T-cell (primary cell): ENCODE measurements at places on chromosomes 12 and 14.

DNA sequence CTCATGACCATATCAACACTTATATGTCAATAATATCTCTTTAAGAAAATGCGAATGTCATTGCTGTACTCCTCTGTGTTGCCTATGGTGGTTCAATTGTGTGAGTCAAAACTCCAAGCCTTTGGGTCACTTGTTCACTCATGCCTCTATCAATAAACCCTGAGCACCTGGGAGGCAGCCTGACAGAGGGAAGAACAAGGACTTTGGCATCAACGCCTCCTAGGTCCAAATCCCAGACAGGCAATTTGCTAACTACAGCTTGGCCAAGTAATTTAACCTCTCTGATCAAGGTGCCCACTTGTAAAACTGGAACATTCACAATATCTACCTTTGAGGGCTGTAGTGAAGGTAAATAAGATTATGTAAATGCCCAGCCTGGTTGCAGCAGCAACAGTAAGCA lies 137.8 kb downstream of the SAMD4A start:
- no peak for DNase-seq

DNA sequence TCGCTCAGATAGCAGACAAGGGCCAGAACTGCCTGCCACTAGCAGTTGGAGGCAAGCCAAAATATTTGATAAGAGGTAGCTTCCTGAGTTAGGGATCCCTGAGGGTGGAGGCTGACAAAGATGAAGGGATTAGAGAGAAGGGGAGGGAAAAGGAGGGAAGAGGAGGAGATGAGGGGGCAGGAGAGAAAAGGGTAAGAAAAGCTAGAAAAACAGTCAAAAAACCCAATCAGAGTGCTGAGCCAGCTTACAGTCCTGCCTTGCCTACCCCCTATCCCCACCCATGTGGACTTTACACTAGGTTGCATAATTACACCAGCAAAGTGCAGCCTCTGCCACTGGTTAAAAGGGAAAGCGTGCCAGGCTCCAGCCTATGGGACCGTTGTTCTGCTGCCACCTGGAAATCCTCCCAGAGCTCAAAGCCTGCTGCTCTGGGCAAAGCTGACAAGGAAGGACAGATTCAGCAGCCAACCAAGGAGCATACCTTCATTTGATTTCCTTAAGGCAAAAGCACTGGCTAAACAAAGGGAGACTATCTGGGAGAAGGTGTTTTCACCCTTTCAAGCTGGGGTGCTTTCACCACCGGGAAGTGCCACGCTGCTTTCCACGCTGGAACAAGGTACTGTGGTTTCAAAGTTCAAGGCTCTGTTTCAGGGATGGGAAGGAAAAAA lies 3.8 kb upstream of the NUMB start:
- no peak for DNase-seq

- no peak for DNase-seq
These were observed at the start of gene SLC5A8 for GRCh38 chr12:101209319-101210302. SLC5A8 (minus strand) TSS chr12:101210238; CDS start chr12:101209848, 390 bp downstream.

DNA sequence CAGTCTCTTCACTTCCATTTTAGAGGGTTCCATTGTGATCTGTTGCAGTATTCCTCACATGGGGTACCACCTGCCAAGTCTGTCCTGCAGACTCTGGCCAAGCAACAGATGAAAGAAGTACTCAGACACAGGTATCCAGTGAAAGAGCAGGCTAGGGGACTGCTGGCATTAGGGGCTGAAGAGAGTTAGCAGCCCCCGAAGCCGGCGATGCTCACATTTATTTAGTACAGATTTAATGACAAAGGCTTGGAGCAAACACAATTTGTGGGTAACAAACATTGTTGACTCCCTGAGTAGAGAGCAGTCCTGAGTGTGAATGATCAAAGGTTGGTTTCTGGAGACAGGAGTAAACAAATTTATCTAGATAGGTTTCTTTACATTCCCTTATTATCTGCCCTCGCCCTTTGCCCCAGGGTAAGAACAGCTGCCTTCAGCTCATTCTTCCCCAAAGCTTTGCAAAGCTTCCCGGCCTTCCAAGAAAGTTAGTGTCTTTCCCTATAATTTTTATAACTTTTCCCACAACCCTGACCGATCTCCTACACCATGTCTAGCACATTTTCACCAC lies 144.8 kb downstream of the TMEM117 start:
- no peak for DNase-seq

DNA sequence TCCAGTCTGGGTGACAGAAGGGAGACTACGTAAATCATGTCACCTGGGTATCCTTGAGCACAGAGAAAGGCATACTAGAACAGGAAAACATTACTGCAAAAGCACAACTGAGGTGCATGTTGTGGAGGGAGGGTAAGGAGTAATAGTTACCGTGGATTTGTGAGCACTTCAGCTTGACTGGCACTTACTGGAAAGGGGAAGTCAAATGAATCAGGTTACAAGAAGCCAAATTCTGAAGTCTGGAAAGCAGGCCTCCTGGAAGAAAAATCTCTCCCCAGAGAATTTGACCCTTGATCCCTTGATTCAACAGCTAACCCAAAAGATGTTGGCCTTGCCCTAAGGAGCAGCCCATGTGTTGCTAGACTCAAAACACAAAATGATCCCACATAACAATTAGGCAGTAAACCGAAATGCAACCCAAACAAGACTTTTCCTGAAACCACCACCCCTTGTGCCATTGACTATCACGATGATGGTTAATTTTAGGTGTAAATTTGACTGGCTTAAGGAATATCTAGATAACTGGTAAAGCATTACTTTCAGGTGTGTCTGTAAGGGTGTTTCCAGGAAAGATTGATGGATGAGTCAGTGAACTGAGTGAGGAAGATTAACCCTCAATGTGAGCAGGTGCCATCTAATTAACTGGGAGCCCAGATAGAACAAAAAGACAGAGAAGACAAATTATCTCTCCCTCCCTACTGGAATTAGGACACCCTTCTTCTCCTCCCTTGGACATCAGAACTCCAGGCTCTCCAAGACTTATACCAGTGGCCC lies 108.8 kb downstream of the SLC25A21 start:
- no peak for DNase-seq

DNA sequence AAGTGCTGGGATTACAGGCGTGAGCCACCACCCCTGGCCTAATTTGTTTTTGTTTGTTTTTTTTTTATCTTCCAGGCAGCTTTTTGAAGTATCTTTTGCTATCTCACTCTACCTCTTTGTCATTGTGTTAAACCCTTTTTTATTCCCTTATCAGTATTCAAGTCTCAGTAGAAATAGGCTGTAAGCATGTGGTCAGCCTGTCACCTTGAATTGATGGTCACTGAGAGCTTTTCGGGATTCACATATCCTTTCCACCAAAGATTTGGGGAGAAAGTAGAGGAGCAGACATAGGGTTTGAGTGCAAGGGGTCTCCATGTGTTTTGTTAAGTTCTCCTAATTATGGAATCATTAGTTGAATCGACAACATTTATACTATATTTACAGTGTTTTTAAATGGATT lies 36.4 kb downstream of the TMPO start:
- no peak for DNase-seq

- no peak for DNase-seq
These were observed 164 bp downstream of the KIF21A start for GRCh38 chr12:39442831-39443080.

DNA sequence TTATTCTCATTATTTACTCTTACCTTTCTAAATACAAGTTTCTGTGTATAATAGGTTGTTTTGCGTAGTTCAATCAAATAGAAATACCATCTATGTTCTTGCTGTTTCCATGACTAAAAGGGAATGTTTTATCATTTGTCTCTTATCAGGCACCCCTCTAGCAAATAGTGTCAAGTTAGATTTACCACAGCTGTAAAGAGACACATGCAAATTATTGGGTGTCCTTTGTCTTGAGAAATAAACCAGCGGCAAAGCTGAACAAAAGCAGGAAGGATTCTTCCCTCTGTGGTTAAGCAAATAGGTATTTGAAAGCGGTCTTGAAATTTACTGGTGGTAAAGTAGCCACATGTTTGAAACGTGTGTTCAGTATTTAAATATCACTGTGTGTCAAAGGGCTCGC lies 405.9 kb downstream of the TMTC2 start:
- DNase-seq = no peak

DNA sequence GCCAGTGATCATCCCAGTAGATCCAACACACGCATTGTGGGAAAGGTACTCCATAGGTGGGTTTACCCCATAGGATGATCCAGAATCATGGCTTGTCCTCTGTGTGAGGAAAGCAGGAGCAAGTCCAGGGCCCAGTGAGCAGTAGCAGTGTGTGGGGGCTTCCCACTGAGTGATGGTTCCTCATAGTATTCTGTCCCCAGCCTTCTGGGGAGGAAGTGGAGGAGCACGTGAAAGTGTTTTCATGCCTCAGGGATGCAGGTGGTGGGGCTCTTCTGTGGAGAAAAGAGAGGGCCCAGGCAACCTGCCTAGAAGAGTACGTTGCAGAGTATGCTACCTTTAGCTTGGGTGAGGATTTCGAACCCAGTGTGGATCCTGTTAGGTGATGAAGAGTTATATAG lies 56.5 kb downstream of the SUSD6 start:
- no peak for DNase-seq

- DNase-seq = no peak
These were observed 51.0 kb downstream of the PPM1A start for GRCh38 chr14:60300019-60300418.

DNA sequence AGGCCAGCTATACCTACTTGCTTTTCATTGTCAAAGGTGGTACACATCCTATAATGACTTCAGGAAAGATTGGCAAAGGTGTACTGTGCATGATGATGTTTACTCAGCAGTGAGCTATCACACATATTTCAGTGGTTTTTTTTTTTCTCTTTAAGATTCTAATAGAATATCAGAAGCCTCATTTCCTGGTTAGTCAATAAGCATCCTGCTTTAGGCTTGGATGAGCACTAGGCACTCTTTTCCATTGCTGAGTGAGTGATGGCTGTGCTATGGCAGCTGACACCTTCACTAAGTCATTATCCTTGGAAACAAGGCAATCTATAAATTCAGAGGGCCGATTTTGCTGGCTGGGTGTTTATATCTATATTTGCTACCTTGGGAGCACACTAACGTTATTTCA lies 161.1 kb upstream of the RASSF8 start:
- no peak for DNase-seq

DNA sequence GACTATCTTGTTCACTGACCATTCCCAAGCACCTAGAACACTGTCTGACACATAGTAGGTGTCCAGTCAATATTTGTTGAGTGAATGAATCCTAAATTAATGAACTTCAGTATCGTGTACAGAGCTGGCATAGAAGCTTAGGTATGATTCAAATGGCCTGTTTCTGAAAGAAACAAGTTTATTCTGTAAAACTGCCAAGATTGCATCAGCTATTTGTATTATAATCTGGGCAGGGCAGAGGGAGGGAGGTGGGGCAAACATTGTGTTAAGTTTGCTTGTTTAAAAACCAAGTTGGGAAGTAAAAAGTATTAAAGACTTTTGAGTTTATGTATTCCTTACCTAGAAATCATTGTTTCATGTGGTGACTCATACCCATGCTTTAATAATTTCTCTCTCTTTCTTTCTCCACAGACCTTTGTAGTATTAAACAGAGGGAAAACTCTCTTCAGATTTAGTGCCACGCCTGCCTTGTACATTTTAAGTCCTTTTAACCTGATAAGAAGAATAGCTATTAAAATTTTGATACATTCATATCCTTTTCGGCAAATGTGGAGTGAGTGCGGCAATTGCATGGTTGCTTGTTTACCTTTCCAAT lies 92.8 kb downstream of the SCN8A start:
- DNase-seq = no peak

DNA sequence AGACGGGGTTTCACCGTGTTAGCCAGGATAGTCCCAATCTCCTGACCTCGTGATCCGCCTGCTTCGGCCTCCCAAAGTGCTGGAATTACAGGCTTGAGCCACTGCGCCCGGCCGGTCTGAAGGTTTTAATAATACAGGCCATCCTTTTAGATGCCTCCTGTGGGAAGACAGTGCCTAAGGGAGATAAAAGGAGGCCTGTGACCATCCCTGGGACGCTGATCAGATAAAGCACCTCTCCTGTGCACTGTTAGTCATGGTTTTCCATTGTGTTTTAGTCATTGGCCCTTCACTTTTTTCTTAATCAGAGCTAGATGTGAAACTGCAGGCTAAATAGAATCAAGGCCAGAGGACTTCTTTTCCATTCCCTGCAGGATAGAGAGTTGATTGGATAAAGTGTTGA lies 7.6 kb upstream of the ACADS start:
- no peak for DNase-seq

GRCh38 chr12:53378222-53378621 lies 1.8 kb upstream of the SP1 start:
- DNase-seq = no peak

- DNase-seq = no peak
These were observed 22.9 kb downstream of the KRT18 start for GRCh38 chr12:52971679-52972329.

GRCh38 chr14:48914921-48915320 lies 671.3 kb downstream of the RPS29 start:
- no peak for DNase-seq

DNA sequence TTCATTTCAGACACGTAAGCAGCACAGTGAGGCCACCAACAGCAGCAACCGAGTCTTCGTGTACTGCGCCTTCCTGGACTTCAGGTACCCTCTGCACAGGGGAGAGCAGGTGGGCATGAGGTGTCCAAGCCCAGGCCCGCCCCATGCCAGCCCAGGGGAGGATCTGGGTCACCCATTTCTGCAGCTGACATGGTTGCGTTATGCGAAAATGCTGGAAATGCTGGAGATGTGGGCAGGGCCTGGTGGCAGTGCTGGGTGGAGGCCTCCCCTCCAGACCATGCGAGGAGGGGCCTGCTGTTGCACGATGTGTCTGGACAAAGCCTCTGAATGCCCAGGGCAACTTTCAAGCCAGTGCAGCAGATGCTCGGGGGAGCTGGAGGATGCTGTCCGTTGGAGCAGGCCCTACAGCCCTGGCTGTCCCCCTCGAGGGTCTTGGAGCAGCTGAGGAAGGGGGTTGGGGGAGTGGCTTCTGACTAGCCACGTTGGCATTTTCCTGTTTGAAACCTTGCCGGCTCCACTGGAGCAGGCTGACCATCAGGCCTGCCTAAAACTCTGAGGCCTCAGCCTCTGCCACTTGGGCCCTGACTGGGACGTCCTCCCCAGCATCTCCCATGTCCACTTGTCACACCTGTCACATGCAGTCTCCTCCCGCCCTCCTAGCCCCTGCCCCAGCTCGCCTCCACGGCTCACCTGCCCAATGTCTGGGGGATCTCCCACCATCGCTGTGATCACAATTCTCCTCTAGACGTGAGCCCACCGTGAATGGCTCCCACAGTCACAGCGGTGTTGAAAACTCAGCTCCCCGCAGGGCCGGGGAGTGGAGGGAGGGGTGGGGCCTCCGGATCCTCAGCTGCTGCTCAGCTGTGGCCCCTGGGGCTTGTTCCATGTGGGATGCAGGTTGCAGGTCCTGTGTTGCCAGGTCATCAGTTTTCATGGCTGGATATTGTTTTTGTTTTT lies 123.4 kb downstream of the ADGRD1 start:
- DNase-seq = no peak
